Cerebellum (tissue), 4 donors: ENCODE measurements at places on chromosomes 3 and 15.

- no peak for DNase-seq
Observed at GRCh38 chr3:170003881-170004356, 33.9 kb upstream of the GPR160 start.

DNA sequence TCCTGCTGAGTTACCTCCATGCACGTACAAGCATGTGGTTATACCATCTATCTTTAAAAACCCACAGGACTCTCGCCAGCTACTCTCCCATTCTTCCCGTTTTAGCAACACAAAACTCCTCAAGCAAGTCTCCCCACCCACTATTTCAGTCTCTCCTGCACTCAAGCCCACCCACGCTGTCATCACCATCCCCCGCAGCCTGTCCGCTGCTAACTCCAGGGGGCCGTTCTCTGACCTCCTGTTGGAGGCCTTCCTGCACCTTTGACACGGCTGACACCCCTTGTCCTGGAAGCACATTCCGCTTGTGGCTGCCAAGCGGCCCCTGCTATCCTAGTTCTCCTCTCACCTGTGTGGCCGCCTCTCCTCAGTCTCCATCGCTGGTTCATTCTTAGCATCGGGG lies 7.5 kb upstream of the PCSK6 start:
- no peak for DNase-seq

- peak; percentile 70 for DNase-seq
Observed at GRCh38 chr3:56251343-56251945, 216.8 kb downstream of the ERC2 start.

DNA sequence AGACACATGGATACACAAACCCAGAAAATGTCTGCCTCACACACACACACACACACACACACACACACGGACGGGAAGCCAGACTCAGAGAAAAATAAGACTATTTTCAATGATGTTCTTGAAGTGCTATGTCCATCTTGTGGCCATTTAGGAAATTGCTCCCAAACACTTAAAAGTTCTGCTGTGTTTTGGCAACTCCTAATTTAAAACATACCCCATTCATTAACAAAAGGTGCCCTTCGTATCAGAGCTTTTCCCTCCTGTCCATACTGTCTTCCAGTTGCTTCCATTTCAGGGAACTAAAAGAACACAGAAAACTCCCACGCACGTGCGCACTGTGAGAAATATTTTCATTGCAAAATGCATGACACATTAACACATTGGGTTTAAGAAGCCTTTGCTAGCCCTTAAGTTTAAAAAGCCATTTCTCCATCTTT lies 44.6 kb downstream of the SLC12A1 start:
- peak; percentile 36 for DNase-seq

DNA sequence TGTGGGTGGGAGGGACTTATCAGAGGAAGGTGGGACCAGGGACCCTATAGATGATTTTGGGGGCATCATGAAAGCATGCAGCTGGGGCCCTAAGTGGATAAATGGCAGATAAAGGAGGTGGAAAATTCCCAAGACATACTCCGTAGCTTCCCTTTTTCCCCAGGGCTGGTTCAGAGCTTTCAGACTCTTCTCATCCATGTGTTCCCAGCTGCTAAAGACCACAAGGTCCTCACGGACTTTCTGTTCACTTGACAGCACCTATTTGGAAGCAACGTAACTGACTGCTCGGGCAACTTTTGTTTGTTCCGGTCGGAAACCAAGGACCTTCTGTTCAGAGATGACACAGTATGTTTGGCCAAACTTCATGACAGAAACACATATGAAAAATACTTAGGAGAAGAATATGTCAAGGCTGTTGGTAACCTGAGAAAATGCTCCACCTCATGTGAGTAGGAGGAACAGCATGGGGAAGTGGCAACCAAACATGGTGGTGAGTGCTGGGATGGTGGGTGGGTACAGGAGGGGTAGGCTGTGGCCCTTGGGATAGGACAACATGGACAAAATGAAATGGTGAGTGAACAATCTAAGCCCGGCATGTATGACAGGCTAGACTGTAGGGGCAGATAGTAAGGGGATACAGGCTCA lies 28.7 kb upstream of the SRPRB start:
- no peak for DNase-seq

GRCh38 chr15:66356077-66356358 lies 467 bp downstream of the TIPIN start:
- no peak for DNase-seq

- no peak for DNase-seq
Observed at GRCh38 chr15:39340903-39341645, 239.8 kb upstream of the THBS1 start.

DNA sequence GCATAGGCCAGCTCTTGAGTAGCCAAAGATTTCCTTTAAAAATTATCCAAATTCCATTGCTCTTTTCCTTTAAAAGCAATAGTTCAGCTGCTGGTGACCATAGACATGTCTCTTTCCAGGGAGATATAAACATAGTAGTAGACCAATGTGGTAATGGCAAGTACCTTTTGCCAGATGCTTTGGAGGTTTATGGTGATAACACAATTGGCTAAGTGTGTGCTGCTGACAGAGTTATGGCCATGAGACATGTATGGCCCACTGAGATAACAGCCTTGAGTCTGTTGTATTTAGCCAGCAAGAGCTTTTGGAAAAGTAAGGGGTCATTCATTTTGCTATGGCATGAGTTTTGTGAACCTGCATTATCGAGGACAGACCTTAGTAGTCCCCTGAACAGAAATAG lies 1146.8 kb downstream of the TUSC7 start:
- DNase-seq: no peak

DNA sequence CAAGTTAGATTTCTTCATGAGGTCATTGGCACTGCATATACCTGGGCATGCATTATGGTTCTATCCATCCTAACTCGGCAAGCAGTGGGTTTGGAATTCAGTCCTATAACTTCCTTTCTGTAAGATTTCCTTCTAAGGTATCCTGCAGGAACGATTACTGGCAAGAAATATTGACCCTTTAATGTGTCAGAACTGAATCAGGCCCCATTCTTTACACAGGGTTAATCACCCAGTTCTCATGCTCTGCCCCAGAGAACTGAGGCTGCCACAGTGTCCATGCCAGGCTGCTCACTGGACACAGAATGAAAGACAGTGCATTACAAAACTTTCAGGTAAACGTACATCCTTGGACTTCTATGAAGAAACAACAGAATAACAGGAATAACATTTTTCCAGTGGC lies 108.9 kb downstream of the RPL22L1 start:
- DNase-seq: no peak

DNA sequence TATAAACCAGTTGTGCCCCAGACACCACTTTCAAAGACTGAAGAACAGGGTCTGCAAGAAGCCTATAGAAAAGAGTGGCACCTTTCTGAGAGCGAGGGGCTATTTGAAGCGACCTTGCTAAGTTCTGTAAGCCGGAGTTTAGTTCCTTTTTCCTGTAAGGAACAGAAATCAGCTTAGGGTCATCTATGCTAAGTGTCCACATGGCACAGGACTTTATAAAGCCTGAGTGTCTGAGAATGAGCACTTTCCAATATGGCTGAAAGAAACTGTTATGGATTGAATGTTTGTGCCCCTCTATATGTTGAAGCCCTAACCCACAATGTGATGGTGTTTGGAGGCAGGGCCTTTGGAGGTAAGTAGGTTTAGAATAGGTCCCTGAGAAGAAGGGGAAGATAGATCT lies 4.0 kb upstream of the A4GNT start:
- DNase-seq: no peak

- DNase-seq: no peak
Observed at GRCh38 chr15:64894395-64895056, 17.2 kb upstream of the ANKDD1A start.

GRCh38 chr15:65209701-65210643 lies 1.3 kb downstream of the CILP start:
- DNase-seq: no peak

GRCh38 chr15:97114900-97115760 lies 784.6 kb downstream of the NR2F2 start:
- DNase-seq: no peak

- no peak for DNase-seq
Observed at GRCh38 chr3:191420771-191421170, 40.2 kb upstream of the PYDC2 start.

GRCh38 chr15:100785181-100786138 lies 94.2 kb upstream of the ALDH1A3 start:
- no peak for DNase-seq

- DNase-seq: no peak
Observed at GRCh38 chr15:38509152-38509551, 55.2 kb downstream of the FAM98B start.

GRCh38 chr15:84755736-84756527 lies 7.5 kb downstream of the ZNF592 start:
- DNase-seq: no peak

DNA sequence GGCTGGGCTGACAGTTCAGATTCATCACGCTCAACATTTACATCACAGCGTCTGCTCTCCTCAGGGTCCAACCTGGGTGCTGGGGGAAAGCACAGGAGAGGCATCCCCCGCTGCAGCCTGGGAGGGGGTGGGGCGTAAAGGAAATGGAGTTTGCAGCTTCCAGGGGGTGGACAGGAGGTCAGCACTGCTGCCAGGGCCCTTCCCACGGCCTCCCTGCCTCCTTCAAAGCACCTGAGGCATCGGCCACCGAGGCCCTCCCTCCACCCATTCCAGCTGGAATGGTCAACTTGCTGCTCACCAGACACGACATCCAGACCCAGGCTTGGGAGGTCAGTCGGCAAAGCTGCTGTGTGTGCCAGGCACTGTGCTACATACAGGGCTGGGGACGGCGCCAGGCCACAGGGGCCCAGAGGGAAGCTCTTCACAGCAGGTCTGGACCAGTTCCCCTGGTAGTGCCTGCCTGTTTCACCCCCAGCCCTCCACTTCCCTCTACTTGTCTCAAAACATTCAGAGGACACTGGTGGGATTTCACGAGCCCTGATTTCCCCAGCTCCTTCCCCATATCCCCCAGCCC lies 120.7 kb downstream of the ANP32A start:
- DNase-seq: no peak

GRCh38 chr3:23624305-23624704 lies 181.4 kb upstream of the UBE2E1 start:
- no peak for DNase-seq

GRCh38 chr15:90930861-90931574 lies 1.3 kb downstream of the HDDC3 start:
- DNase-seq: no peak

DNA sequence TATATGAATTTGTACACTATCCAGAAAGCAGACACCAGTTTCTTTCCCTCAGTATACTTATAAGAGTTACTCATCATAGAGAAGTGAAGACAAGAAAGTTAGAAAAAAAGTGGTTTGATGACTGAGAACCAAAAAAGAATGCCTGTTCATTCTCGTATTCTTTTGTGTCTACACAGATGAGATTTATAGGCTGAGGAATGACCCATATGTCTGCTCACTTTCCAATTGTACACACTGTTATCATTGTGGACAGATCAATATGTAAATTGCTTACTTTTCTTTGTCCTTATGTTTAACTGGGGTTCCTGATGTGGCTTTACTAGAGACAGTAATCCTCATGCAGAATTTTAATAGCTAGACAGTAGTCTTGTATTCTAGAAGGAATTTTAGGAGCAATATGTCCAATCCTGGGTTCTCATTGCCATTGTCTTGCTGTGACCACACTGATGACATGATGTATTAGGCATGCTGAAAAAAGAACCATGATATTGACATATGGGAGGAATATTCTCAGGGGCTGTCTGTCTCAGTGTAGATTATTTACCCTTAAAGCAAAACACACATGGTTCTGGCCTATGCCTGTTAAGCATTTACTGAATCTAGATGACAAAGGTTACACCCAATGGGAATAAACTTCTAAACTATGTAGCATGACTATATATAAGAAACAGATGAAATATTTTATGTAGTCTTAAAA lies 669.7 kb downstream of the ROBO1 start:
- DNase-seq: no peak

- DNase-seq: no peak
Observed at GRCh38 chr15:57595011-57595866, 3.5 kb downstream of the MYZAP start.
